ENCODE measurements at places on chromosomes 12 and 14. TPM values are rescaled to one million over a fixed set of nuclear protein-coding genes. Genes with fewer than 3 reads are reported as not detected.
A peak's percentile ranks its signal among the peaks of the same experiment; 100 is the strongest.

DNA sequence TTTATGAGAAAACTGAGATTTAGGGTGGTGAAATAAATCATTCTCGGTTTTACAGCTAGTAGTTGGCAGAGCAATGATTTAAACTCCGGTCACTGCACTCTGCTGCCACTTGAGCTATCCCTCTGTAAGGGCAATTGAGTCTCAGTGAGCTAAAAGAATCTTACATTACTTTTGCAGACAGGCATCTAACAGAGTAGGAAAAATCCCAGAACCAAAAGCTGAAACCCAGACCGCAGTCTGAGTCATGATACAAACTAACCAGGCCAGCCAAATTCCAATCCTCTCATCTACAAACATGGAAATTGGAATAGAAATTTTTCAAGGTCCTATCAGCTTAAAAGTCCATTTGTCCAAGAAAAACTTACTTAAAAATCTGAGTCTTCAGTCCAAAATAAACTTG is 73.7 kb downstream of the ANKS1B start:
- peak; percentile 92 for DNase-seq

- DNase-seq: no peak
Observed at GRCh38 chr14:23804817-23805216, 148.8 kb upstream of the DHRS4 start.

ZBTB39 gene
- total RNA-seq: 2.6 TPM

DNA sequence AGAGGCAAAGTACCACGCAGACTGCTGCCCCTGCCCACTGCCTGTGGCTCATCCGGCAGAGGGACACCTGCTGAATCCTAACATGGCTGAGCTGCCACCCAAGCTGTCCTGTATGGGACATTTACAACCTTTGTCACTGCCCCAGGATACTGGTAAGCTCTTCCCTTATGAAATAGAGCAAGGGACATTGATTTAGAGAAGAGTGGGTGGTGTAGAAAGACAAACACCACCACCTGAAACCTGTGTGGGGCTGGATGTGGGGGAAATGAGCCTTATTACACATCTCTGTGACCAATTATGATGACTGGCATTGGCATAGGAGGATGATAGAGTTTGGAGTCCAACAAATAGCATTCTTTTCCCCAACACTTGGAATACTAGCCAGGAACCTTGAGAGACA is 81.2 kb upstream of the GZMB start:
- no peak for DNase-seq

- no peak for DNase-seq
Observed at GRCh38 chr12:26741584-26742227, 91.3 kb downstream of the ITPR2 start.

Measured in RPMI7951 (cell line).